NCI-H1417 (cell line): ENCODE measurements at places on chromosomes 16 and 17.

- DNase-seq = no peak
These were observed 9.1 kb downstream of the ASIC2 start for GRCh38 chr17:33284022-33284421.

DNA sequence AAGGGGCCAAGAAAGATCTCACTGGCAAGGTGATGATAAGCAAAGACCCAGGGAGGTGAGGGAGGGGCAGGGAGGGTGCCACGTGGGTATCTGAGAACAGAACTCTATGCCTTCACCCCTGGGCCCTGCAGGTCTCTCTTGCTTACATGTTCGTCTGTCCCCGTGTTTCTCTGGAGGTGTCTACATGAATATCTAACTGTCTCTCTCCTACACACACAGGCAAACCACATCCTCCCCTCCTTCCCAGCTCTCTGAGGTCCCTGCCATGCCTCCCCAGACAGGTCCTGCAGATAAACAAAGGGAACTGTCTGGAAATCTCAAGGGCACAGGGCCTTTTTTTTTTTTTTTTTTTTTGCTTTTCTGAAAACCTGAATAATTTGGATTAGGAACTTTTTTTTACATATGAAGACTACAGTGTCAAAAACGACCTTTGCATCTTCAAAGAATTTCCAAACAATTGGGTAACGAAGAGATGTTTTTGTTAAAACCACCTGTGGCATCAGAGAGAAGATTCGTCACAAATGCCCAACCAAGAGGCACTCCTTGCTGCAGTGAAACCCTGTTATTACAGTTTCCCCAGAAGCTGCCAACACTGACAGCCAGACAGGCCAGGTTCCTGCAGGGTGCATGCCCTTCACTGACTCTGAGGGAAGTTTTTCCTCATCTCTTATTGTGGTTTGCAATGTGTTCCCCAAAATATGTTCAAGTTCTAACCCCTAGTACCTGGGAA is 17.8 kb downstream of the PLLP start:
- peak; percentile 19 for DNase-seq

DNA sequence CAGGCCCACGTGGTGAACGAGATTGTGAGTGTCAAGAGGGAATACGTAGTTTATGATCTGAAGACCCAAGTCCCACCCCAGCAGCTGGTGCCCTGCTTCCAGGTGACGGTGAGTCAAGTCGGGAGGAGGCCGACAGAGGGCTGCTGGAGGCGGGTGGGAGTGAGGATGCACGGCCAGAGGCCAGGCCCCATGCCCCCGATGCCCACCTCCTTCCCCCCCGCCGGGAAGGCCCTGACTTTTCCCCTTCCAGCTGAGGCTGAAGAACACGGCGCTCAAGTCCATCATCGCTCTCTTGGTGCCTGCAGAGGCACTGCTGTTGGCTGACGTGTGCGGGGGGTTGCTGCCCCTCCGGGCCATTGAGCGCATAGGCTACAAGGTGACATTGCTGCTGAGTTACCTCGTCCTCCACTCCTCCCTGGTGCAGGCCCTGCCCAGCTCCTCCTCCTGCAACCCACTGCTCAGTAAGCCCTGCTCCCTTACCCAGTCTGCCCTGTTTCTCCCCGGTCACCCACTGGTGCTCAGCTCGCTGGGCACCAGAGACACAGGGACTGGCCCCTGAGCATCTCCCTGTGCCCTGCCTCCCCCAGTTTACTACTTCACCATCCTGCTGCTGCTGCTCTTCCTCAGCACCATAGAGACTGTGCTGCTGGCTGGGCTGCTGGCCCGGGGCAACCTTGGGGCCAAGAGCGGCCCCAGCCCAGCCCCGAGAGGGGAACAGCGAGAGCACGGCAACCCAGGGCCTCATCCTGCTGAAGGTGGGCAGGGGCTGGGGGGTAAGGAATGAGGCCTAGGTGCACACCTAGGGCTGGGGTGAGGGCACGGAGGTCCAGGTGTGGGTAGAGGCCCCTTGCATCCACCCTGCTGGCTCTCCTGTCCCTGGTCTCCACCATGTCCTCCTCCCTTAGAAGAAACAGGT is 2.6 kb downstream of the ZACN start:
- DNase-seq = no peak

- peak; percentile 91 for DNase-seq
These were observed at the start of gene CHTF18 for GRCh38 chr16:788399-789126. Gene CHTF18, plus strand, starts transcription at chr16:788620. Its CDS starts 65 bp downstream, at chr16:788685.

DNA sequence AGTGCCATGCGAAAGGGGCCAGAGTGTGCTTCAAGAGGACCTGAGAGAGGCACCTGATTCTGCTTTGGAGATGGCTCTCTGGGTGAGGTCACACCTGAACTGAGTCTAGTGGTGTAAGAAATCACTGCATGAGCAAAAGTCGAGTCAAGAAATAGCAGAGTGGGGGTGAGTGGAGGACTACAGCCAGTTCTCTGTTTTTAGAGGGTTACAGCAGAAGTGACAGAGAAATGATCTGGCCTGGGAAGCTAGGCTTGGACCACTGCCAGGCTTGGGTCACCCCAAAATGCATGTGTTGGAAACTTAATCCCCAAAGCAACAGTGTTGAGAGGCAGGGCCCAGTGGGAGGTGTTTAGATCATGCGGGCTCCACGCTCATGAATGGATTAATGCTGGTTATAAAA is 312.0 kb downstream of the CBLN1 start:
- no peak for DNase-seq

GRCh38 chr16:81014672-81015071 is 7.7 kb downstream of the CENPN start:
- no peak for DNase-seq

GRCh38 chr17:76240461-76241203 is at the start of gene RNF157:
Gene RNF157, minus strand, starts transcription at chr17:76240493. Its CDS starts 253 bp downstream, at chr17:76240240.
- peak; percentile 68 for DNase-seq

DNA sequence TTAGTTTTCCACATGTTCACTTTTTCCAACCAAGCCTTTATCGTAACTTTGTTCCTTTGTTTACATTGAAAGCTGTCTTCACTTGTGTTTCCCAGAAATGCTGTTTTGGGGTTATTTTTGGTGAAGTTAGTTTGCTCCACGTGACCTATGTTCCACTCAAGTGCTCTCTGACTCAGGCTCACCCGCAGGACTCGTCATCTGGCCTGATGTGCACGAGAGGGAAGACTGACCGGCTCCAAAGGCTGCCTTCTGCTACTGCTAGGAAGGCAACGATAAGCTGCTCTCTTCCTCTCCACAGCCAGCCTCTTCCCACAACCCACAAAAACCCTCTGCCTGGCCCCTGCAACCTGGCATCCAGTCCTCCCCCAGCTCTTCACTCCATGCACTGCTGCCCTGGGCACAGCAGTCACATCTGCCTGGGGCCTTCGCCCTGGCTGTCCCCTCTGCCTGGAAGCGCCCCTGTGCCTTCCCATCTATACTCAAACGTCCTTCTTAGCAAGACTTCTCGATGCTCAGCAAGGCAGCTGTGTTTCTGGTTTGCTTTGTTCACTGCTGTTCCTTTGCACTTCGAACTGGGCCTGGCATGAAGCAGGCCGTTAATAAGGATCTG is 28.0 kb downstream of the ZCCHC14 start:
- no peak for DNase-seq

DNA sequence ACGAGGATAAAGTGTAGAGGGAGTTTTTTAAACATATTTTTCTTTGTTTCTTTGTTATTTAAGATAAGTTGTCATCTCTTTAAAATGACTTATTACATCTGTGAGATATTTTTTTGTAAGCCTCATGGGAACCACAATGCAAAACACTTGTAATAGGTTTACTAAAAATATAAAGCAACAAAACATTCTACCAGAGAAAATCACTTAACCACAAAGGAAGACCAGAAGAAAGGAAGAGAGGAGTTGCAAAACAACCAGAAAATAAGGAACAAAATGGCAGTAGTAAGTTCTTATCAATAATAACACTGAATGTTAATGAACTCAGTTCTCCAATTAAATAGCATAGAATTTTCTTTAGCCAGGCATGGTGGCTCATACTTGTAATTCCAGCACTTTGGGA is 22.9 kb downstream of the DHRS7B start:
- no peak for DNase-seq

- peak; percentile 7 for DNase-seq
These were observed 20.6 kb downstream of the ADORA2B start for GRCh38 chr17:15965528-15965927.

DNA sequence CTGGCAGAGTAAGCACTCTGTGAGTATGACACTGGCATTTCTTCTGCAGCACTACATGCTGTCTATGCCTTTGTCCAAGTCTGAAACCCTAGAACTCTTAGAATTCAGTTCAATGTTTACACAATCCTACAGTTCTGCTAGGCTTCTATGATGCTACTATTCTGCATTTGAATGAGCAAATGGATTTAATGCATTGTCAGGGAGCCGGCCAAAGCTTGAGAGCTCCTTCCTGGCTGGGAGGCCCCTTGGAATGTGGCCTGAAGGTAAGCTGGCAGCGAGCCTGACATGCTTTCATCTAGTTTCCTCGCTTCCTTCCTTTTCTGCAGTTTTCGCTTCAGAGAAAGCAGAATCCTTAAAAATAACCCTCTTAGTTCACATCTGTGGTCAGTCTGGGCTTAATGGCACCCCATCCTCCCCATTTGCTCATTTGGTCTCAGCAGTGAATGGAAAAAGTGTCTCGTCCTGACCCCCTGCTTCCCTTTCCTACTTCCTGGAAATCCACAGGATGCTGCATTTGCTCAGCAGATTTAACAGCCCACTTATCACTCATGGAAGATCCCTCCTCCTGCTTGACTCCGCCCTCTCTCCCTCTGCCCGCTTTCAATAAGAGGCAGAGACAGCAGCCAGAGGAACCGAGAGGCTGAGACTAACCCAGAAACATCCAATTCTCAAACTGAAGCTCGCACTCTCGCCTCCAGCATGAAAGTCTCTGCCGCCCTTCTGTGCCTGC is at the start of gene CCL2:
Gene CCL2 (plus strand): TSS at position 635 of the 730 bp plus-strand sequence. CDS start 65 bp downstream, at position 700.
- DNase-seq = peak; percentile 71

GRCh38 chr16:25783226-25783625 is 91.5 kb downstream of the HS3ST4 start:
- DNase-seq = no peak

DNA sequence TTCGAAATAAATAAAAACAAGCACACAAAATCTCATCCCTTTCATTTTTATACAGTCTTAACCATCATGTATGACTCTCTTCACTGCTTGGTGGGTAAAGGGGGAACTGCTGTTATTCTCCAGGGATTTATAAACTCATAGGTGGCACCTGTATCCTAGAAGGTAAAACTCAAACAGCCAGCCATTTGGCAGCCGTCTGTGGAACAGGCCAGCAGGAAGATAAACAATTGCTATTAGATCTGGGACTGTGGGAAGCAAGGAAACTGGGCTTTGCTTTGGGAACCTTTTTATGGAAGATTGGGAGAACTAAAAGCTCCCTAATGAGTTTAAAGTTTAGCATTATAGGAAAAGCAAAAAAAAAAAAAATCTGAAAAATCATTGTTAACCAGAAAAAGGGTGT is 126.0 kb downstream of the TANGO6 start:
- DNase-seq = no peak

GRCh38 chr17:9768381-9768934 is 22.9 kb downstream of the DHRS7C start:
- peak; percentile 10 for DNase-seq

GRCh38 chr17:68600067-68600930 is 868 bp downstream of the FAM20A start:
- no peak for DNase-seq

- DNase-seq = no peak
These were observed 13.3 kb downstream of the USP10 start for GRCh38 chr16:84712801-84713775.

DNA sequence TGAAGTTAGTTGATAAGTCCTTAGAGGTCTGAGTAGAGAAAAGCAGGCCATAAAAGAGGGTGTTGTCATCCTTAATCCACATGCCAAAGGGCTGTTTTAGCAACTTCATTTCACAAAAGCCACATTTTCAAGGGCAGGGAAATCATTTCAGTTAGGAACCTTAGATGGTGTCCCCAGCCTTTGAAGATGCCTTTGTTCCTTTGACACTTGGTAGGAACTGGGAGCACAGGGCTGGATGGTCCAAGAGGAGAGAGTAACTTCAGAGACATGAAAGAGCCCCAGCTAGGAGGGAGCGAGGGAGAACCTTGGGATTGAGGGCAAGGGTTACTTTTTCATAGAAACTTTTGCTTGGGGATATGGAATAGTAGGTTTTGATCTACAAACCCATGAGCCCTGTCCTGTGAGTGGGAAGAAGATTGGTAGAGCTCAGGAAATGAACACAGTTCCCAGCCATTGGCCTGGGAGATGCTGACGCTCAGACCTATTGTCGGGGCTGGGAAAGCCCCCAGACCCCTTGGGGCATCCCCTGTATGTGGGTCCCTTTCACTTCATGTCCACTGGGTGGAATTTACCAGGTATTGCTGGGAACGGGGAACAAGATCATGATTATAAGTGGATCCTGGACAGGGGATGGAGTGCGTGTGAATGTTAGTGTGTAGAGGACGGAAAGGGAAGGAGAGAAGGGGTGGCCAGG is 18.9 kb downstream of the MSI2 start:
- DNase-seq = no peak

- DNase-seq = no peak
These were observed 13.1 kb downstream of the SLC47A2 start for GRCh38 chr17:19703106-19703827.

GRCh38 chr16:35146723-35147458 is 1687.5 kb downstream of the TP53TG3F start:
- no peak for DNase-seq

- no peak for DNase-seq
These were observed 13.0 kb upstream of the LGALS3BP start for GRCh38 chr17:78992542-78993212.

DNA sequence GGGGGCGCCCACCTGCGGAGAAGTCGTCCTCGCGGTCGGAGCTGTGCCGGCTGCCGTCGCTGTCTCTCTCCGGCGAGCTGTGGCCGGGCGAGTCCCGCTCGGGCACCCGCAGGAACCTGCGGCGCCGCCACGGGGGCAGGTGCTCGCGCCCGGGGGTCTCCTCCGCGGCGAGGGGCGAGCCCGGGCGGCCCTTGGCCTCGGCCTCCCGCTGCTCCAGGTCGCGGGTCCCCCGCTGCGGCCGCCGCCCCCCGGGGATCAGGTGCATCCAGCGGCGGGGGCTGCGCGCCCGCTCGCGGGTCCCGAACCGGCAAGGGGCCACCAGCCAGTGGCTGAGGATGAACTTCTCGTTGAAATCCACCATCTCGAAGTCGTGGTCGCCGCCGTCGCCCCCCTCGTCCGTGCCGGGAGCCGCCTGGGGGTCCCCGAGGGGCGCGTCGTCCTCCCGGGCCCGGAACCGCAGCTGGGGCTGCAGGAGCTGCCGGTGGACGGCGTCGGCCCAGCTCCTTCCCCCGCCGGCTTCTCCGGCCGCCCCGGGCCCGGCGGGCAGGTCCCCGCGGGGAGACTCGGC is 41.4 kb upstream of the BHLHA9 start:
- DNase-seq = peak; percentile 15

DNA sequence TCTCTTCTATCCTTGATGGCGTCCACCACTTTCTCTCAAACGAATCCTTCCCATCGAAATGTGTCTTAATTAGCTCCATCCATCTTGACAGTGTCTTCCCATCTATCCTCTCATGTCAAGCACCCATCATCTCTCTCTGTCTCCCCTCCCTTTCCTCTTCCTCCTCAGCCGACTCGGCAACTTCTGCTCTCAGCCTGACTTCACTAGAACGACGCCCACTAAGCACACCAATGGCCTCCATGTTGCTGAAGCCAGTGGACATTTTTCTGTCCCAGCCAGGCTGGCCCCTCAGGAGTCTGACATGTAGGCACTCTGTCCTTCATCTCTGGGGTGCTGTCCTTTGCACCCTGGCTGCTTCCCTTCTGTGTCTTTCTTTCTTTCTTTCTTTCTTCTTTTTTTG is 2.5 kb upstream of the SPATA20 start:
- DNase-seq = no peak
